ENCODE measurements at places on chromosomes 1 and 21.

GRCh38 chr1:151759241-151759640 lies 4.1 kb downstream of the MRPL9 start:
- DNase-seq: no peak

DNA sequence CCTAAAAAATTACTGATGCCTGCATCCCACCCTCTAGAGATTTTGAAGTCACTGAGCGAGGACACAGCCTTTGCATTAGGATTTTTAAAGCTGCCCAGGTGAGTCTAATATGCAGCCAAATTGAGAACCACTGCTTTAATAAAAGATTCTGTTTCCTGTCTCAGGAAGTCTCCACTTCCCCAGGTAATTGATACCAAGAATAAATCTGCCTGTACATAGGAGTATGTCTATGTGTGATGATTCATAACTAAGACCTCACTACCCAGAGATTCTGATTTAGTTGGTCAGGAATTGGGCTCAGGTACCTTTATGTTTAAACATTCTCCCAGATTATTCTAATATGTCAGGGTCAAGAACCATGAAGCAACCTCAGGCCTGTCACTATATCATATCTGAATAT lies 108.8 kb upstream of the ARTN start:
- no peak for DNase-seq

DNA sequence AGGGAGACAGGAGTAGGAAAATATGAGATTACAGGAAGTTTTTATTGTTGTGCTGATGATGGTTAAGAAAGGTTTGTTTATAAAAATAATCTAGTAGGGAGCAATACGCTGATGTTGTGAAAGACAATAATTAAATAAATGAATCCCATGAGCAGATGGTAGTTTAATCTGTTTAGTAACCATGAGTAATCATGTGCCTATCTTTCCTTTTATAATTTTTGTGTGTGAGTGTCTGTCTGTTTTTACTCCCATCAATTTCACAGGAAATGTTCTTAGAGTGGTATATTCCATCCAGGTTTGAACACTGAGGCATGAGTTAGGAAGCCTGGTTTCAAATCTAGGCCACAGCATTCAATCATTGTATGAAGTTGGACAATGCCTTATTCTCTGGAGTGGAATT lies 180.5 kb downstream of the OLFM3 start:
- no peak for DNase-seq

DNA sequence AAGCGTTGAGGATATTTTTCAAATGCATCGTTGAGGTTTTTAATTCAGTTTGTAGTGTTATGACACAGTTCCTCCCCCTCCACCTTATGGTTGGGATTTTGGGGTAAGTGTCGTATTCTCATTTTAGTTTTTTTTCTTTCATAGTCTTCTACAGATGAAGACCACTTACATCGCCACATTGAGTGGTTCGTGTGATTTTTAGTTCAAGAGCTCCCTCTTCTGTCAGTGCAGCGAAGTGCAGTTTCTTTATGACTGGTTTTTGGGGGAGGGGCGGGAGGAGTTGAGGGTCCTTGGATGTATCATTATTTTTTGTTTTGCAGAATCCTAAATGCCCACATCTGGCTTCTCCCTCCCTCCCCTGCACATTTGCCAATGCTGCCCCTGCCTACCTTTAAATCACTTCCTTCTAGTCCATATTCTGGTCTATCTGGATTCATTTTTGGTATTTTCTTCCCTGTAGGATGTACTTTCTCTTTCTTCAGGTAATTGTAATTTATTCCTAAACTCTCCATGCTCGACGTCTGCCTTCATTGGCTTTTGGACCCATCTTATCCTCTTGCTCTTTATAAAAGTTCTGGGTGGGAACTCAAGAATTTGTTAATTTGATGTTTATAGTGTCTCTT lies 433.1 kb downstream of the CAMTA1 start:
- no peak for DNase-seq

- DNase-seq: no peak
Measured at GRCh38 chr1:178684542-178685000, 40.5 kb upstream of the RALGPS2 start.

DNA sequence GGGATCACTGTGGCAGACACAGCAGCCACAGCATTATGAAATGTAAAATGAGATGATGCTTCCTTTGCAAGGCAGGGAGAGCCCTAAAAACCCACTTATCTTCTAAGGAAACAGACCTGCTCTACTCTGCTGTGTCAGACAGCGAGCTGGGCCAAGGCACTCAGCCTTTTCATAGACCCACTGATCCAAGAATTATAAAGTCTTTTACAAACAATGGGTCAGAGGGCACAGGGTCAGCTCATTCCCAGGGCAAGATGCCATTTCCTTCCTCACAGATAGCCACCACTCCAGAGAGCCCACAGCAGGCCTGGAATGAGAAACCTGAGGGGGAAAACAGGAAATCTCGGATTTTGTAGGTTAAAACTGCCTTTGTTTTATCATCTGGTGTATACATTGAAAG lies 42.9 kb downstream of the CASQ2 start:
- DNase-seq: no peak

DNA sequence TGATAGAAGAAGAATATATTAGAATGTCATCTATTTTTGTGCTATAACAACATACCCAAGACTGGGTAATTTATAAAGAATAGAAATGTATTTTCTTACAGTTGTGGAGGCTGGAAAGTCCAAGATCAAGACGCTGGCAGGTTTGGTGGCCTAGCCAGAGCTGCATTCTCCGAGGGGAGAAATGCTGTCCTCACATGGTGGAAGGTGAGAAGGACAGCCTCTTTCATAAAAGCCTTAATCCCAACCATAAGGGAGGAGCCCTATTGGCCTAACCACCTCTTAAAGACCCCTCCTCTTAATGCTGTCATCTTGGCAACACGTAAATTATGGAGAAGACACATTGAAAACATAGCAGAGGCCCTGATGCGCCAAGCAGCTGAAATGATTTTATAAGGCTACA lies 60.1 kb upstream of the KAZN start:
- DNase-seq: no peak

DNA sequence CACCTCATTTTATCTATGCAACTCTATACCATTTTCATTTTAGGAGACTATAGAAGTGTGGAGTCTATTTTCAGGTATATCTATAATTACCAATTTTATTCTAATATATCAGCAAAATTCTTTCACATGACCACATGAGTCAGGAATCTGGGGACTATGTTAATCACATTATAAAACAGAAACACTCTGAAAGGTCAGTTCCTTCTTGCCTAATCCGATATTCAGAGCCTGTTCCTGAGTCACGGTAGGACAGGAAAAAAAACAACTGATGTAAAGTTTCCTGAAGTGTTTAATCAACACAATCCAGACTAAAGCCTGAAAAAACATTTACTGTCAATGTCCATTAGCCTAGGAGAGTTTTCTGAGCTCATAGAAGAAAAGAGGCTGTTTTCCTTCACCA lies 1902.3 kb downstream of the NCAM2 start:
- DNase-seq: no peak

DNA sequence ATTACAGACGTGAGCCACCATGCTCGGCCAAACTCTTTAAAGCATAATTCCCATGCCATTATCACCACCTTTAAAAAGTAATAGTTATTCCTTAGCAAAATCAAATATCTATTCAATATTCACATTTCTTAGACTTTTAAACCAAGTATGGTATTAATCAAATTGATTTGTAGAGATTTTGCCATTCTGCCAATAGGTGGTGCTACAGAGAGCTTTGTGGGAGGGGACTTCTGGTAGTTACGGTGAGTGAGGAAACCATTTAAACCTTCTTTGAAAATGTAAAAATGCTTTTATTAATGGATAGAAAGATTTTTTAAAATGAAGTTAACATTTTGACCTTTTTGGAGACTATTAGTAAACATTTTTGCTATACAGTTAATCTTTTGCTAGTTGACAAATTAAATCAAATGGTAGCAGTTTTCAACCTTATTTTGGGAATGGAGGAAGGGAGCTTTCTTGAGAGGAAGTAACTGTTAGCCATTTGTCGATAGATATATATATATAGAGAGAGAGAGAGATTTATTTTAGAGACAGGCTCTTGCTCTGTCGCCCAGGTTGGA lies 19.3 kb downstream of the IARS2 start:
- DNase-seq: no peak

- DNase-seq: no peak
Measured at GRCh38 chr1:150164224-150164623, 14.5 kb downstream of the PLEKHO1 start.

DNA sequence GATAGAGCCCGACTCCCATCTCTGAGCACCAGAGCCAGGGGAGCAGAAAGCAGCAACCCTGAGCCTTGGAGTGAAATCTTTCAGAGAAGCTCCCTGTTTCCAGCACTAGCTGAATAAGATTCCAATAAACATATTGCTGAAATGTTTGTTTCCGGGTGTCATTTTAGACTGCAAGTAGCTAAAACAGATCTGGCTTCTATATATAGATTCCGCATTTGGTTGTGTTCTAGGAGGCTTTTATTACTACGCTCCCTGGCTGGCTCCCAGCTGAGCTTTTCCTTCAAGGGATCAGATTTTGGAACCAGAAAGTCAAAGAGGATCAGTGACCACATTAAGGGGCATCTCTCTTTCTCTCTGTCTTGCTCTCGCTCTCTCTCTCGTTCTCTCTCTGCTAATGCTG lies 88.2 kb downstream of the PAPPA2 start:
- no peak for DNase-seq

DNA sequence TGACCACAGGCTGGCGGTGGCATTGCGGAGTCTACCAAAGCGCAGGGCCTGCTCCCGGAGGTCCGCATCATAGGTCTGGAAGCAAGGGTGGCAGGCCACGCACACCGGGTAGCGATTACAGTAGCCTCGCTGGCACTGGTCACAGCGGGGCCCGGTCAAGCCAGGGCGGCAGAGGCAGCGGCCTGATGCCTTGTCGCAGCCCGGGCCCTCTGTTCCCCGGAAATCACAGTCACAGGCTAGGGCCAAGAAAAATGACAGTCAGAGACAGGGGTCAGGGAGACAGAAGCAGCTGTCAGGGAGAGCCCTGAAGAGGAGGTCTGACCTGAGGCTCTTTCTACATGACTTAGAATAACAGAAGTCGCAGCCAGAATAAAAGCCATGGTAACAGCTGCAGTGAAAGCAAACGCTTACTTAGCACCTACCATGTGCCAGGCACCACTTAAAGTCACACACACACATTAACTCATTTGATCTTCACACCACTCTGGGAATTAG lies 26.4 kb downstream of the LAMB3 start:
- no peak for DNase-seq

DNA sequence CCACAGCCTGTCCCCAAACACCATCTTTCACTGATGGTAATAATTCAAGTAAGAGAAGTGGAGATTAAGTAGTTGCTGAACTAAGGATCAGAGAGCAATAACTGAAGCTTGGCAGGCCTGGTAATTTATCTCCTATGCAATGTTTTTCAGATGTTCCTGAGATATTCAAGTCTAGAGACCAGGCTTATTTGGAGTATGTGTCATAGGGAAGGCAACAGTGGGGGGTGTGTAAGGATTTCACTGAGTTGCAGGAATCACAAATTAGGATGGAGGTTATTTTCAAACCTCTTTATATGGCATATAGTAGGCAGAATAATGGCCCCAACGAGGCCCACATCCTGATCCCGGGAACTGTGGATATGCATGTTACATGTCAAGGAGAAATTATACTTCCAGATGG lies 171.7 kb downstream of the KCNJ6 start:
- DNase-seq: no peak

DNA sequence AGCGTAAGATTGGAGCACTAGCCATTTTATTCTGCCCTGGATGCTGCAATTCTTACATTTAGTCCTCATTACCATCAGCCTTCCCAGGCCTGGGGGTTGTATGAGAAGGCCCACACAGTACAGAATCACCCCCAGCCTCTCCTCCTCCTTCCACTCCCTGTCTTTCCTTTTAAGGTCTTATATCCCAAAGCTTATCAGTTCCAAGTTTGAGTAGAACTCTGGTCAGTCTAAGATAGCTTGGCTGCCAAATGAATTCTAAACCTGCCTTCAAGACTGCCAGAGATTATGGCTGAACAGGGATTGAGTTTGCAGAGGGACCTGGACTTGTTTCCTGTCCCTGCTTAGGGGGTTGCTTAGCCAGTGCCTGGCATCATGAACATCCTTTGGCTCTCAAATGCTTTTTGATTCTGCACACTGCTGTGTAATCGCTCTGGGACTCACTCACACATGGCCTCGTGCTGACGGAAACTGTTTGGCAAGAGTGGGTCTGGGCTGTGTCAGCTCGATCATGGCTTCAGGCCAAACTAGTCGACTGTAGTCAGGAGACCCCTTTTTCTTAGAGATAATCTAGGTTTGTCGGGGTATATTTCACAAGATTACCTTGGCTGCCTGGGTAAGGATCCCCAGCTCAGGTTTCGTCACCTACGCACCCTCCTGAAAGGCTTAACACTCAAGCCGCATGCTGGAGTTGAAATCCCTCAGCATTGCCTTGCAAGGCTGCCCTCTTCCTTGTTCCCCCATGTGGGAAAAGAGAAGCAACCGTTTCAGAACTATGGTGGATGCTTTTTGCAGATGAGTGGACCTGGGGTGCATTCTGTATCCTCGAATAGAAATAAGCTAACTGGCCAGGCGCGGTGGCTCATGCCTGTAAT lies 252.6 kb downstream of the NFIA start:
- DNase-seq: no peak

DNA sequence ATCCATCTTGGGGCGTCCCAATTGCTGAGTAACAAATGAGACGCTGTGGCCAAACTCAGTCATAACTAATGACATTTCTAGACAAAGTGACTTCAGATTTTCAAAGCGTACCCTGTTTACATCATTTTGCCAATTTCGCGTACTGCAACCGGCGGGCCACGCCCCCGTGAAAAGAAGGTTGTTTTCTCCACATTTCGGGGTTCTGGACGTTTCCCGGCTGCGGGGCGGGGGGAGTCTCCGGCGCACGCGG lies 282 bp upstream of the SOD1 start:
- no peak for DNase-seq

DNA sequence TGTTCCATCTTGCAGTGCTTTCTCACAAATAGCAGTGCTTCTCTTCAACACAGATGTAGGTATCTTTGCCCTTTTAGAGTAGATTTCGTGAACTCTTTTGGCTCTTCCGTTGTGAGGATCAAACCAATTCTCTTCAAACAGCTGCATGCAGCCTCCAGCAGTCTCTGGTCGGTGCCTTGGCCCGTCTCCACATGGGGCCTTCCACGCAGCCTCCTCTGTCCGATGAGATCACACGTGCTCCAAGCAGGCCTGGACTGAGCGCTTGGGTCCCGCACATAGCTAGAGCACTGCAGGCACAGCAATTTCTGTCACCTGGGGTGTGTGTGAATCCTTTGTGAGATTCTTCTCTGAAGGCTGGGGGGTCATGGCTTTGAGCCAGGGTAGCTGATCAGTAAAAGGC lies 82.8 kb upstream of the KCNE2 start:
- DNase-seq: no peak

DNA sequence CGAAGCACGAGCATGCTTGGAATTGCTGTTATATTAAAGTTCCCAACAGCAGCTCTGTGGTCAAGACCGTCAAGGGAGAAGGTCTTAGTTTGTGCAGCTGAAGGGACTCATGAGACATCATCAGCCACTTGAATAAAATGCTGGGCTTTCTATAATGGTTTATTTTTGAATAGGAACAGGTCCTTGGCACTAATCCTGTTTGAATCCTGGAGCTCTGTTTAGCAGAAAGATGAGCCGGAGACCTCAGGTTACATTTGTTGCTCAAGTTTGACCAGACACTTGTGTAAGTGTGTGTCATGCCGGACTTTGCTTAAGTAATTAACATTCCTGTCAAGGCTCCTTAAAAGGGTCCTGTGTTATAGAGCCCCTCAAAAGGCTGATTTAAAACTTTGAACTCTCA lies 186.5 kb downstream of the ROR1 start:
- DNase-seq: no peak

GRCh38 chr1:38498686-38499085 lies 360.9 kb downstream of the RRAGC start:
- DNase-seq: no peak

All from stimulated activated CD4-positive, alpha-beta T cell treated with anti-CD3 and anti-CD28 coated beads, Interleukin-2, amount 100 ng/mL, for 4 hours (primary cell).